ENCODE measurements at places on chromosomes 2 and 18. TPM values are rescaled to one million over a fixed set of nuclear protein-coding genes. Genes with fewer than 3 reads are reported as not detected.

B3GNT7 gene
- total RNA-seq = 1.9 TPM

TANK gene
- 68.5 TPM for total RNA-seq

RIT2 gene
- total RNA-seq = not detected

HDLBP gene
- total RNA-seq = 1,131 TPM

GRCh38 chr18:4260107-4260506 is 195.0 kb downstream of the DLGAP1 start:
- H3K27me3 ChIP-seq = no peaks in the 10 kb centered on the region
- peaks cover 7% of the 10 kb centered on the region for H3K4me1 ChIP-seq
- no peaks in the 10 kb centered on the region for H3K36me3 ChIP-seq
- no peak for DNase-seq
- no peak overlapping the region for H3K27ac ChIP-seq

- H3K36me3 ChIP-seq = no peaks in the 10 kb centered on the region
- H3K27me3 ChIP-seq = no peaks in the 10 kb centered on the region
- peaks cover 44% of the 10 kb centered on the region for H3K4me1 ChIP-seq
- no peak overlapping the region for H3K27ac ChIP-seq
- no peak overlapping the region for H3K4me3 ChIP-seq
These were observed 69.9 kb upstream of the HK2 start for GRCh38 chr2:74763962-74764428.

DNA sequence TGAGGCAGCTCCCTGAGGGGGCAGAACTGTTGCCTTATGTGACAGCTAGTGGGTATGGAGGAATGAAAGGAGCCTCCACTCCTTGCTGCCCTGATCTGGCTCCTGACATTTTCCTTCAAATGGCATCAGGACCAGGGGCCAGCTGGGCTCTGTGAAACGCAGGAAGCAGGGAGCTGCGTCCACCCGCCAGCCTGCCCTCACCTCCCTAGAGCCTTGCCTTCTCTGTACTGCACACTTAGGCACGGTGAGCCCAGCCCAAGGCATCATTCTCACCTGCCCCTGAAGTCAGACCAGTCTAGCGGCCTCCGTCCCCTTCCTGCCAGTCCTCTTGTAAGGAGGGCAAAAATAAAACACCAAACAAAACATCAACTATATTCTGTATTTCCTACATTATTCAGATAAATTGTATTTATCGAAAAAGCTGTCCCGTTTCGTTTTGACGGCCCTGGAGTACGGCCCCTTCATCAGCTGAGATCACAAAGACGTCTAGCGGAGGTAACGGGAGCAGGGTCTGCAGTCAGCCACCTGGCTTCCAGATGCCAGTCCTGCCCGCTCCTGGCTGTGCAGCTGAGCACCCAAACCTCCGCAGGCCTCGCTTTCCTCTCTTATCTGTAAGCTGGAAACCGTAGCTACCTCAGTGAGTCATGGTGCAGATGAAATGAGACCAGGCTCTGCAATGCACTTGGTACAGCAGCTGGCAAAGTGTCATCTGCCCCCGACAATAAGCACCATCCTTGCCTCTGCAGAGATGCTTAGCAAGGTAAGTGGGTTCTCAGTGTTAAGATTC is 6.9 kb upstream of the CTDP1 start:
- peaks cover 4% of the 10 kb centered on the region for H3K4me1 ChIP-seq
- peaks cover 4% of the 10 kb centered on the region for H3K27me3 ChIP-seq
- no peak overlapping the region for H3K27ac ChIP-seq
- H3K36me3 ChIP-seq = no peaks in the 10 kb centered on the region
- no peak overlapping the region for H3K4me3 ChIP-seq
- DNase-seq = no peak

- H3K4me1 ChIP-seq = peaks cover 16% of the 10 kb centered on the region
- H3K36me3 ChIP-seq = peaks cover 14% of the 10 kb centered on the region
- DNase-seq = no peak
- H3K27me3 ChIP-seq = no peaks in the 10 kb centered on the region
- no peak overlapping the region for H3K27ac ChIP-seq
These were observed 111.9 kb downstream of the HAUS1 start for GRCh38 chr18:46215902-46216723.

GRCh38 chr2:136057023-136057801 is 60.7 kb downstream of the CXCR4 start:
- no peaks in the 10 kb centered on the region for H3K4me1 ChIP-seq
- H3K4me3 ChIP-seq = no peak overlapping the region
- no peak overlapping the region for H3K27ac ChIP-seq
- H3K27me3 ChIP-seq = peaks cover 5% of the 10 kb centered on the region

- no peaks in the 10 kb centered on the region for H3K36me3 ChIP-seq
- no peak overlapping the region for H3K27ac ChIP-seq
- H3K4me1 ChIP-seq = no peaks in the 10 kb centered on the region
- H3K27me3 ChIP-seq = peaks cover 9% of the 10 kb centered on the region
These were observed 41.2 kb downstream of the PAX3 start for GRCh38 chr2:222257645-222258044.
